ENCODE measurements at places on chromosomes 16 and 17.

DNA sequence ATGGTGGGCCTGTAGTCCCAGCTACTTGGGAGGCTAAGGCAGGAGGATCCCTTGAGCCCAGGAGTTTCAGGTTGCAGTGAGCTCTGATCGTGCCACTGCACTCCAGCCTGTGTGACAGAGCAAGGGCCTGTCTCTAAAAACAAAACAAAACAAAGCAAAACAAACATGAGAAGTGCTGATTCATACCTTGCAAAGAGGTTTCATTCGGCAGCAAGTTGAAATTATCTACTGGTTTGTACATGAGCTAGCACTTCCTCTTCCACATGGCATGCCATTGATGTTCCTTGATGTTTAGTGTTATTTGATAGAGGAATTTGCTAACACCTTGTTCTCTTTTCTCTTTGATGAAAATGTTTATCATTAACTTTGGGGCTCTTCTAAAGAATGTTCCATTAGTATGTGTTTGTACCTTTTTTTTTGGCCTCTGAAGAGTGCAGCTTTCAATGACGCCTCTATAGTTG, 50.6 kb downstream of the SPECC1 start:
- DNase-seq: peak; percentile 39

DNA sequence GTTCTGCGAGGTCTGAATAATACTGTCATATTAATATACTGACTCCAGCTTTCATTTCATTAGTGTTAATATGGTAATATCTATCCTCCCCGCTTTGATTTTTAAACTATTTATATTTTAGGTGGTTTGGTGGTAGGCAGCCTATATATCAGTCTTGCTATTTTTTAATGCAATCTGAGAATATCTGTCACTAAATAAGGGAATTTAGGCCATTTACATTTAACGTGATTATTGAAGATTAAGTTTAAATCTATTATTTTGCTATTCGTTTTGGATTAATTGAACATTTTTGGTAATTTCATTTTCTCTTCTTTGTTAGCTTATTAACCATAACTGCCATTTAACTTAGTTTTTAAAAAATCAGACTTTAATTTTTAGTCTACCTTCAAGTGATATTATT, 247.7 kb upstream of the PMFBP1 start:
- no peak for DNase-seq

DNA sequence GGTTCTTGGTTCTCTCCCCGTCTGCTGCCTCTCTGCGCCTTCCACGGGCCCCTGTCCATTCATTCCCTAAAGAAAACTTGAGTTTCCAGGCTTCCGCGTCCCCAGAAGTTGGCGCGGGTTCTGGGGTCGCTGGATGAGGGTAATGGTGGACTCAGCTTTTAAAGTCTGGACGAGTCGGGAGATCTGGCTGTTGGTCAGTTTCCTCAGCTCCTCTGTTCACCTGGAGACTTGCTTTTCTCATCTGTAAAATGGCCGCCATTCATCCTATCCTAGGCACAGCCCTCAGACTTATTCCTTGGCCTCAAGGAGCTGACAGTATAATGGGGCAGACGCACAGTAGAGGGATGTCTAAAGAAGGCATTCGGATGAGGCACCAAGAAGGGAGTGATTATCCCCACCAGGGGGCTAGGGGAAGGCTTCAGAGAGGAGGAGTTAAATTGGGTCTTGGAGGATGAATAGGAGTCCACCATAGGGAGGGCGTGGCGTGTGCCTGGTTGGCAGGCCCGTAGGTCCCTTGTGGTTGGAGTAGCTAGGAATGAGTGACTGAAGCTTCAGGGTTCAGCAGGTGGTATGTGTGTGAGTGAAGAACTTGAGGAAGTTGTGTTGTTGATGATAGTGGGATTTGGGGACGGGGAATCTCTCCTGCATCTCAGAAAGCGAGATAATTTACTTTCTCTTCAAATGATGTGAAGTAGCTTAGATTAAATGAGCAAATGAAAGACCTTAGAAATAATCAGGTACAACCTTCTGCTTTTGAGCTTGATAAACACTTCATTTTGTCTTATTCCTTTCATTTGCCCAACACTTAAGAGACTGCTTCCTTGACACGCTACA, 652 bp downstream of the VPS35L start:
- DNase-seq: peak; percentile 85

GRCh38 chr17:27506348-27507218, 50.3 kb downstream of the KSR1 start:
- no peak for DNase-seq

DNA sequence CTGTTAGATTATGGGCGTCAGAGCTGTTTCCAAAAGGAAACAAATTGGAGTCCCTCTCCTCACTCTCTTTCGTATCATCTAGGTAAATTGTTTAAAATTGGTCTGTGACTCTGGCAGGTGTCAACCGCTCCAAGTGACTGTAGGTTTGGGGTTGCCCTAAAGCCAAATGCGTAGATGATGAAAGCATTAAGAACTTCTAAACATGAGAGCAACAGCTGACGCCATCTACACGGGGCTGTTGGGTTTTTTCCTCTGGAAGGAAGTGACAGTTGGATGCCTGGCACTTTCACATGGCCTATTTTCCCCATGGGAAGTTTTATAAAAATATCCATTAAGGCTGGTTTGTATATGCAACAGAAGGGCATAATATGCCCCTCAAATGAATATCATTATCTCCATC, 215.7 kb upstream of the CACNG5 start:
- DNase-seq: no peak

DNA sequence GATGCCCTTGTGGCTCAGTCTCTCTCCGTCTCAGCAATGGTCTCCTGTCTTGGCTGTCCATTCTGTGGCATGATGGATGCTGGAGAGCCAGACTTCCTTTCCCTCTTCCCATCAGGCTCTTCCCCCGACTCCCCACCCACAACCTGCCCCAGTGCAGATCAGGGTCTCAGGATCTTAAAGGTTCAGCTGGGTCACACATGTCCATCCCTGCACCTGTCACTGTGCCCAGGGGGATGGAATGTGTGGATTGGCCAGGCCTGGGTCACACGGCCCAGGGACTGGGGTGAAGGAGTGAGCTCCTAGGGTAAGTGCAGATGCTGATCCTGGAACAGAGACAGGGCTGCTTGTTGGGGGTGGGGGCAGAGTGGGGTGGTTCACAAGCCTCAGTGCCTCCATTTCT, 23.0 kb downstream of the ADGRG5 start:
- no peak for DNase-seq

DNA sequence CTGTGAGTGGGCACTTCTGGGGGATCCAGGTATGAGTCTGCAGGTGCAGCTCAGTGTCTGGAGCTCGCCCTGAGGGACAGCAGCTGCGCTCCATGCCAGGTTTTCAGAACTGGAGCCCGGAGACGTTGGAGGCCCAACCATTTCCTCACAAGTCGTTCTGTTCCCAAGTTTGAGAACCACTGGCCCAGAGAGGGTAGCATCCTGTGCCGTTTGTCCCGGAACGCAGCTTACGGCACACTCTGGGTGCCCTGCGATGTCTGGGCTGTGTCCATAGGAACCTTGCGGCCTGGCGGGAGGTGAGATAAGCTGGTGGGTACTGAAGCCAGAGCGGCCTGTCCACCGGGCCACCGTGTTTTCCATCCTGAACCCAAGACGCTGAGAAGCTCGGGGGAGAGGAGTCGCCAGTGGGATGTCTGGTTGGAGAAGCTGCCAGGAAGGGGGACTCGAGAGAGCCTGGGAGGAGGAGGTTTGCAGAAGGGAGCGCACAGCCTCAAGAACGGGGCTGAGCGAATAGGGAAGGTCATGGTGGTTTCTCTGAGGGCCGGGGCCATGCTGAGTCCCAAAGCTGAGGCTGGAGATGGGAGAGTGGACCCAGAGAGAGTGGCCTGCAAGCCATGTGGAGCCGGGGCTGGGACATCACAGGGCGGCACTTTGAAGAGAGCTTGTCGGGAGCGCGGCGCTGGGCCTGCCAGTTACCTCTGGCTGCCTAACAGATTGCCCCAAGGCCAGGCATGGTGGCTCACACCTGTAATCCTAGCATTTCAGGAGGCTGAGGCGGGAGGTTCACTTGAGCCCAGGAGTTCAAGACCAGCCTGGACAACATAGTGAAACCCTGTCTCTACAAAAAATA, 211.0 kb upstream of the GSE1 start:
- DNase-seq: no peak

DNA sequence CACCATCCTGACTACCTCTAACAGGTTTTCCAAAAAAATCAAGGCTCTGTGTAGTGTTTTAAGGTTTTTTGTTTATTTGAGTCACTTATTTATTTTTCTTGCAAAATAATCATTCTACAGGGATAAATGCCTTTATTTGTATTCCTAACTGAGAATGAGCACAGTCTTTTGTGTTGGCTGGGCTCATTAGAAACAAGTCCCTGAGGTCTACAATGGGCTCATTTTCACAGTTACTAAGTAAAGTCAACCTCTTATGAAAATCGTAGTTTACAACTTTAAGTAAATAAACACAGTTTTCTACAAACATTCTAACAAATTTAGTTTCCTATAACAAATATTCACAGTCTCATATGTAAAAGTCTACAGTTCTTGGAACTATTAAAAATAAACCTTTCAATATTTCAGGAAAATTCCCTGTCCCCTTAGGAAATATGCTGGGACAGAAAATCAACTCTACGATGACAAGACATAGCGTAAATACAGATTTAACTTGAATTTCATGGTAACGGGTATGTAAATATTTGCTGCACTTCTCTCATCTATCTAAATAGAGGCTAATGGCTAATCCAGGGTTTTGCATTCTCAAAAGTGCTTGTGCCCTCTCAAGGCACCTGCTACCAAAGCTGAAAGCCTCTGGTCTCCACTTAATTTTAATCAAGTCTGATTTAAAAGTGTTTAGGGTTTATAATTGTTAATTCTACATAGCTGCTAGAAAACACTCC, 31.5 kb upstream of the CDH5 start:
- no peak for DNase-seq

GRCh38 chr16:50681021-50681885, at the start of gene SNX20:
Gene SNX20 (minus strand): TSS chr16:50681312. CDS start chr16:50677526, 3,786 bp downstream.
- DNase-seq: no peak

- no peak for DNase-seq
Measured at GRCh38 chr17:35295686-35296085, 52.8 kb downstream of the SLFN5 start.

DNA sequence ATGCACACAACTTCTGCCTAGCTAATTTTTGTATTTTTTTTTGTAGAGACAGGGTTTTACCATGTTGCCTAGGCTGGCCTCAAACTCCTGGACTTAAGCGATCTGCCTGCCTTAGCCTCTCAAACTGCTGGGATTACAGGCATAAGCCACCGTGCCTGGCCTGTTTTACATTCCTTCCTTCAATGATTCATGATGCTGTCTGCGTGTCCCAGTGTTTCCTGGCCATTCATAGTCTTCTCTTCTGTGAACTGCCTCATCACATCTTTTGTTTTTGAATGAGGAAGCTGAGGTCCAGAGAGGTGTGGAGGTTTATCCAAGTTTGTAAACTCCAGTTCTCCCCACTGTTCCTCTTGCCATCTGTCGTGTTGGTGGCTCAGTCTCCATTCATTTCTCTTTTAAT, 64.5 kb upstream of the MED9 start:
- no peak for DNase-seq

GRCh38 chr16:69865701-69866100, 85.4 kb upstream of the CLEC18A start:
- peak; percentile 79 for DNase-seq

GRCh38 chr17:63698886-63699637, 863 bp downstream of the LIMD2 start:
- no peak for DNase-seq

- no peak for DNase-seq
Measured at GRCh38 chr16:88894681-88895300, 28.3 kb upstream of the PABPN1L start.

DNA sequence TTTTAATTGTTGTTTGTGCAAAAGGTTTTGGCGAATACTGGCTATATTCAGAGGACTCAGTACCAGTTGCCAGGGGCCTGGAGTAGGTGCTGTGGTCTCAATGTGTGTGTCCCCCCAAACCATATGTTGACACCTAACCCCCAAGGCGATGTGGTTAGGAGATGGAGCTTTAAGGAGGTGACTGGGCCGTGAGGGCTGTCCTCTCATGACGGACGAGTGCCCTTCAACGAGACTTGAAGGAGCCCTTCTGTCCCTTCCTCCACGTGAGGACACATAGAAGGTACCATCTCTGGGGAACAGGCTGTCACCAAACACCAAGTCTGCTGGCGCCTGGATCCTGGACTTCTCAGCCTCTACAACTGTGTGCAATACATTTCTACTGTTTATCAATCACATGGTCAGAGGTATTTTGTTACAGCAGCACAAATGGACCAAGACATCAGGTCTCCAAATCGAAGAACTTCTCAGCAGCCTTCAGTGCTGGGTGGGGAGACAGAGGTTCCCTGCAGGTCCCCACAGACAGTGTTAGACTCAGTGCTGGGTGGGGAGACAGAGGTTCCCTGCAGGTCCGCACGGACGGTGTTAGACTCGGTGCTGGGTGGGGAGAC, 24.8 kb upstream of the METRNL start:
- no peak for DNase-seq
